CD4-positive, CD25-positive, alpha-beta regulatory T cell (primary cell): ENCODE measurements at places on chromosomes 5 and 9.

DNA sequence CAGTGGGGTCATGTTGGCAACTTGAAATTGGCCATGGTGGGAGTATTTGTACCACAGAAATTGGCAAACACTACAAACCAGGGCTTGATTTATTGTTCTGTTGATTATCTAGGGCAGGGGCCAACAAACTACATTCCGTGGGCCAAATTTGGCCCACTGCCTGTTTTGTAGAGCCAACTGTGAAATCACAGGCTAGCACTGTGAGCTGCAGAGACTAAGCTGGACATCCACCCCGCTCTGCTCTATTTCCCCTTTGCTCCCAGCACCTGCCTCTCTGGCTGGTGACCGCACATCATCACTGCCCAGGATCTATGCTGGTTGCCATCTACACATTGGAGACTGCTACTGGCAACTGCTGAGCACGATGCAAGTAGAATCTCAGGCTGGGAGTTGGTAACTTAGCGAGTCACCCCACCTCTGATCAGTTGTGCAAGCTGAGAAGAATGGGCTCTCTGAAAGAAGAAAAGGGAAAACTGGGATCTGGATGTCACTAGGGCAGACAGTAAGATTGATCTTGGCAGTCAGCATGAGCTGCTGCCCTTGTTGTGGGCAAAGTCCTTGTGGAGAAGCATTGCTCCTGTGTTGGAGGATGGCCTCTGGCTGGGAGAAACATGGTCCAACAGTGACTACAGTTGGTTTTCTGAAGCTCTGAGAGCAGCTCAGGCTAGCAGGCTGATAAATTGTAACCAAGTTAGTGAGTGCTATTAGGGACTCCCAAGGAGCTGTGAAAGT lies 144.7 kb upstream of the RAD23B start:
- DNase-seq = no peak

GRCh38 chr5:34736445-34737115 lies 80.5 kb downstream of the RAI14 start:
- DNase-seq = no peak

DNA sequence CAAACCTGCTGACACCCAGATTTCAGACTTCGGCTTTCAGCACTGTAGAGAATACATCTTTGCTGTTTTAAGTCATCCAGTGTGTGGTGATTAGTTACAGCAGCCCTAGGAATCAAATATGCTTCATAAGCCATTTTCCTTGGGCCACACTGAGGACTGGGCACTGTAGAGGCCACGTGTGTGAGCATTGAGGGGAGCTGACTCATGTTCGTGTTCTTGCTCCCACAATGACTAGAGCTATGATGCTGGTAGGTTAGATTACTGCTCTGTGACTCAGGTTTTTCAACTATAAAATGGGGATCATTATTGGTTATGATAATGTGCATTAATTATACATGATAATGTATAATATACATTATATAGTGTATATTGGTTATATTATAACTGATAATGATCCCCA lies 96.5 kb upstream of the PALM2AKAP2 start:
- no peak for DNase-seq

DNA sequence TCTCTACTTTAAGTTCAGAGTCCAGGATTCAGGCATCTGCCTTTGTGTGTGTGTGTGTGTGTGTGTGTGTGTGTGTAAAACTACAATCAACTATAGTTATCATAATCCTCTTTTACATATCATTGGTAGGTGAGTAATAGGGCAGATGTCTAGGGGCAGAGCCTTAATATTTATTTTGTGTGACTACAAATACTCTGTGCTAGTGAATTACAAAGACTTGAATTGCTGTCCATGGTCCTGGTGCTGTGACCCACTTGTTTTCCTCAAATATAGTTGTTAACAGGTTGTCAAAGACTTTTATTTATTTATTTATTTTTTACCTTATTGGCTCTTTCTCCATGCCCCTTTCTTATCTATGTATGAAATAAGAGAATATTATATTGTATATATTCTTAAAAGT lies 196.8 kb downstream of the ANXA1 start:
- no peak for DNase-seq

GRCh38 chr9:125295657-125296056 lies 34.0 kb downstream of the GAPVD1 start:
- no peak for DNase-seq

GRCh38 chr9:137793196-137793841 lies 84.3 kb upstream of the CACNA1B start:
- DNase-seq = no peak

GRCh38 chr5:14193496-14193895 lies 50.4 kb downstream of the TRIO start:
- no peak for DNase-seq

- no peak for DNase-seq
Measured at GRCh38 chr9:32441678-32442077, 57.2 kb downstream of the ACO1 start.

GRCh38 chr5:862367-863243 lies 11.8 kb upstream of the ZDHHC11 start:
- no peak for DNase-seq

- DNase-seq = no peak
Measured at GRCh38 chr9:126420643-126421564, 94.3 kb downstream of the MVB12B start.

- DNase-seq = peak; percentile 92
Measured at GRCh38 chr9:126722922-126723806, 81.7 kb upstream of the ZBTB43 start.

DNA sequence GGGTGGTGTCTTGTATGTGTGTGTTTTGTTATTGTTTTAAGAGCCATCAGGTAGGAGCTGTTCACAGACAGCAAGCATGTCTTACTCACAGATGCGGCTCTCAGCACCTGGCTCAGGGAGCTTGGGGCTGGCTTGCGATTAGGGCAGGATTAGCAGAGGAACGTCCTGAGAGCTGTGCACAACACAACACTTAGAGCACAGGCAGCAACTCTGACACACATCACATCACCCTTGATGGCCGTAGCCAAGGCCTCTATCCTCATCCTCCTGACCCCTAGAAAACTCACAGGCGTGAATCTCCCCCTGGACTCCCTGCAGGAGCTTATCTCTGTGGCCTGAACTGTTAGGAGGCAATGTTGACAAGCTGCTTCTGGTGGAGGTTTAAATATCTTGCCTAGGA lies 7.1 kb upstream of the IL17B start:
- DNase-seq = no peak

DNA sequence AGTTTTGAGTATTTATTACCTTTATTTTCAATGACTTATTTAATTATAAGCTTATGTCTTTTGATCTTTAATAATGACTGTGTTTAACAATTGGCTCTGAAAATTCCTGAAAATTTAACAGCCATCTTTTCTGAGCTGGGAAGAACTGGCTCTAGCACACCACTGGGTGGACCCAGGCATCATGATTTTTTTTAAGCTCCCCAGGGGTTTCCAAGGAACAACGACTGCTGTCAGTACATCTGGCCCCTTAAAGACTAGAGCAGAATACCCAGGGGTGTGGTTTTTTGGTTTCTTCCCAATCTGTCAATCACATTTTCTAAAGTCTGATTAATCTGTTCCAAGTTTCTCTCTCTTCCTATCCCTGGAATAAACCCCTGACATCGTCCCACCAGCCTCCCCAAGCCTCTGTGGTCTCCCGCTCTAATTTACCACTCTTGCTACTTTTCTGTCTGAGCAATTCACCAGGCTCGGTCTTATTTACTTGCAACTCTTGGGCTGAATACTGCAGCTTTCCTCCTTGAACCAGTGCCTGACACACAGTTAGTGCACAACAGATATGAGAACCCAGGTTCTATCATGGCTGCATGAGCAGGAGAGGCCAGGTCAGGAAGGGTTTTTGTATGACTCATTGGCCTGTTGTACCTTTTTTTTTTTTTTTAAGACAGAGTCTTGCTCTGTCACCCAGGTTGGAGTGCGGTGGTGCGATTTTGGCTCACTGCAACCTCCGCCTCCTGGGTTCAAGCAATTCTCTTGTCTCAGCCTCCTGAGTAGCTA lies 321.9 kb downstream of the ZSWIM6 start:
- no peak for DNase-seq

- DNase-seq = no peak
Measured at GRCh38 chr5:54227109-54227508, 83.3 kb downstream of the ARL15 start.

- no peak for DNase-seq
Measured at GRCh38 chr9:124084087-124084486, 72.5 kb downstream of the LHX2 start.

GRCh38 chr5:16160706-16161105 lies 18.9 kb downstream of the MARCHF11 start:
- no peak for DNase-seq

- no peak for DNase-seq
Measured at GRCh38 chr5:26388976-26389375, 649.4 kb downstream of the CDH9 start.

DNA sequence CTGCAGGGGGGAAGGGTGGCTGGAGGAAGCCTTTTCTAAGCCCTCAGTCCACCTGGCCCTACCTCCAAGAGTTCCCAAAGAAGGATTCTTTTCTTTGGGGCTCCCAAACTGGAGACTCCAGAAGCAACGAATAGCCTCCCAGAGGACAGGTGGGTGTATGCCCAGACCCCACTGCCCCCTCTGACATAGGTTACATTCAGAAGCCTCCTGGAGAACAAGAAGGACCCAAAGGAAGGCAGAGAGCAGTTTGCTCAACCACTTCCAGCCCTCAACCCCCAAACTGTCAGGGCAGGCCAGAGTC lies 10.3 kb downstream of the HK3 start:
- DNase-seq = no peak

- no peak for DNase-seq
Measured at GRCh38 chr9:15736569-15736968, 183.7 kb downstream of the CCDC171 start.

- no peak for DNase-seq
Measured at GRCh38 chr9:27426511-27427271, 97.4 kb upstream of the IFNK start.

DNA sequence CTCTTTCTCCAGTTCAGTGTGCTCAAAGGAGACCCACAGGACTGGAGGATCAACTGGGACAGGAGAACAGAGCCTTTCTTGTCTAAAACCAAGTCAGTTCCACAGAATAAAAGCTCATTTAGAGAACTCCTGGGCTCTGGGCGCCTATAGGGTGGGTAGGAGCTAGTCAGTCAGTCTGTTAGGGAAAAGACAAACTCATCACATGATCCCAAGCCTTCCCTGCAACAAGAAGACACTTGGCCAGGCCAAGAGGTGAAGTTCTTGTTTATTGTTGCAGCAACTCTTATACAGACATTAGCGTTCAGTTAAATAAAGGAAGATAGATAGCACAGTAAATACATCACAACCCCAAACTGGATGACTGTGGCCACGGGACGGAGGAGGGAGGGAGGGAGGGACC lies 102.3 kb downstream of the ENTREP1 start:
- DNase-seq = no peak

- no peak for DNase-seq
Measured at GRCh38 chr5:25006734-25007133, 362.0 kb upstream of the CDH10 start.

- DNase-seq = no peak
Measured at GRCh38 chr9:113444736-113445135, 18.8 kb upstream of the RGS3 start.

- no peak for DNase-seq
Measured at GRCh38 chr9:136348691-136349090, 14.9 kb downstream of the DNLZ start.

DNA sequence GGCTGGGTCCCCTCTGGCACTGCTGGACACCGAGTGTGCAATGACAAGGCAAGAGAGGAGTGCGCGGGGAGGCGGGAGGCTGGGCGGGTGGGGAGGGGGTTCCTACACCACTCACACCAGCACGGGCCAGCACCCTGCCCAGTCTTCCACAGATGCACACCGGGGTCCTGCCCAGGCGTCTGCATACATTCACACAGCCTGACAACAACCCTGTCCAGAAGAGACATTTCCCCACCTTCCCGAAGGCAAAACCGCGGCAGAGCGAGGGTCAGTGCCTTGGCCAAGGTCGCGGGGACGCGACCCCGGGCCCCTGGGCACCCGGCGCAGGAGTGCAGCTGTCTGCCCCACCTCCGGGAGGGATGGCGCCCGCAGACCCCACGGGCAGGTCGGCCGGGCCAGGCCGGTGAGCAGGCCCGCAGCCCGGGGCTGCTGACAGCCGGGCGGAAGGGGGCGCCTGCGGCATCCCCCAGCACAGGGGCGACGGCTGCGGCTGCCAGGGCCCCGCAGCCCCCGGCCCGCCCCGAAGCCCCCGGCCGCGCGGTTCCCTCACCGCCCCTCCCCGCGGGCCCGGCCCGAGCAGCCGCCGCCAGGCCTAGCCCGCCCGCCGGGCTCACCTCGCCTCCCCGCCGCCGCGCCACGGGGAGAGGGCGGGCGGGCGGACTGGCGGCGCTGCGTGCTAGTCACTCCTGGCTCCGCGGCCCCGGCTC lies 496 bp downstream of the MAPK9 start:
- DNase-seq = no peak

- DNase-seq = no peak
Measured at GRCh38 chr5:78927657-78928282, 57.3 kb downstream of the ARSB start.

GRCh38 chr9:78365748-78366697 lies 69.1 kb downstream of the PSAT1 start:
- DNase-seq = no peak

DNA sequence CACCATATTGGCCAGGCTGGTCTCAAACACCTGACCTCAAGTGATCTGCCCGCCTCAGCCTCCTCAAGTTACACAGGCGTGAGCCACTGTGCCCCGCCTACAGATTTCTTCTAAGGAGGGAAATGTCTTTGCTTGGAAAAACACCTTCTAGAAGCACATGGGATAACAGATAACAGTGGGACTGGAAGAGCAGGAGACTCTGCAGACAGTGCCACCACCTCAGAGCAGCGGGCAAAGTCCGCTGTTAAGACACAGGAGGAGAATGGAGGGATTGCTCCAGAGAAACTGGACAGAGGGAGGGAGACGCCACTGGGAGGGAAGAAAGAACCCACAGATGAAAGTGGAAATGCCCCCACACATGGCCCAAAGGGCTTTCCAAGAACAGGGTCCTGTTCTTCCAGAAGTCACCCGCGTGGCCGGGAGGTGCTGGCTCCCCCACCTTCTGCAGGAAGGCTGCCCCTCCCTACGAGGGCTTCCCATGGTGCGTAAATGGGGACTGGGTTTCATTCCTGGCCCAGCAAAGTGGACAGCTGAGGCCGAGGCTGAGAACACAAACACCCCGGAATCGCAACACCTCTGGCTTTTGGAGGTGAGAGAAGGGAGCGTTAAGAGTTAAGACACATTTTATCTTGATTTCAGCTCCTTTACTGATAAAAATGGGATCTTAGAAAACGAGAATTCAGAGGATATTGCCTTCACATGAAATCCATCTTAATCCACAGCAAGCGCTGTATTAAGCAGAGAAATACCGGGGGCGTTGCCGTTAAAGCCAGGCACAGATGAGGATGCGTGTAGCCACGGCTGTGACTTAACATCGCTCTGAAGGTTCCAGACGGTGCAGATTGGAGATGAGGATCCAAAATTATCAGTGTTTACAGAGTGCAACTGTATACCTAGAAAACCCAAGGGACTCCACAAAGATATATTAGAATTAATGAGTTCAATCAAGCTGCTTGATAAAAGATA lies 11.2 kb downstream of the ADAMTS2 start:
- no peak for DNase-seq

DNA sequence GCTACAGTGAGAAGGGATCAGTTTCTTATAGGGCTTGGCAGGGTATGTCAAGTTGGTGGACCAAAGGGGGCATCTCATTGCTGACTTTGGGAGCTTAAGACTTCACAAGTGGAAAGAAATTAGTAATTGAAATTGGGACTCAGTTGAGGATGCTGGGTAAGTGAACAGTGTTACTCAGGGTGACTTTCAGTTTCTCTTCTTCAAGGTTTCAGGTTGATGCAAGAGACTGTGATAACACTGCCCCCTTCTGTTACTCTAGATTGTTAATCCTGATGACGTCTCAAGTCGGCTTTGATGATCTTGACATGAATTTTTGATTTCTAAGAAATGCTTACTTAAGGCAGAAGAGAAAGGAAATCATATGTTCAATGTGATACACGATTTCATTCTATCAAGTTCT lies 21.3 kb downstream of the KCTD16 start:
- peak; percentile 28 for DNase-seq
